ENCODE measurements at places on chromosomes 12 and 14.

GRCh38 chr12:88925454-88925853 lies 345.2 kb upstream of the KITLG start:
- no peak for DNase-seq

DNA sequence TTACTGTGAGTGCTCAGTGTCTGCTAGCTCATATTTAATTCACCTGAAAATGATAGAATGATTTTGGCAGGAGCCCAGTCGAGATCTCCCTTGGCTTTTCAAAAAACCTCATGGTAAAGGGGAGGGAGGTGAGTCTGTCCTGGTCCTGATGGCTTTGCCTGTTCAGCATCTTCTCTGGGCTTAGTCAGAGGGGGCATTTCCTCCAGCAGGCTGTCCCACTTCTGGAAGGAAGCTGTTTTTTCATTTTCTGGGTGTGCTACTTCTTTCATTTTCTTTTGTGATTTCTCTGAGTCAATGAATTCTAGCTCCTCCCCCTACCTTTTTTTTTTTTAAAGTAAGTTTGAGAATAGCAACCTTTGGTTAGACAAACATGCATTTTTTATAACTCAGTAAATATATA lies 58.8 kb downstream of the TMX1 start:
- DNase-seq: no peak

DNA sequence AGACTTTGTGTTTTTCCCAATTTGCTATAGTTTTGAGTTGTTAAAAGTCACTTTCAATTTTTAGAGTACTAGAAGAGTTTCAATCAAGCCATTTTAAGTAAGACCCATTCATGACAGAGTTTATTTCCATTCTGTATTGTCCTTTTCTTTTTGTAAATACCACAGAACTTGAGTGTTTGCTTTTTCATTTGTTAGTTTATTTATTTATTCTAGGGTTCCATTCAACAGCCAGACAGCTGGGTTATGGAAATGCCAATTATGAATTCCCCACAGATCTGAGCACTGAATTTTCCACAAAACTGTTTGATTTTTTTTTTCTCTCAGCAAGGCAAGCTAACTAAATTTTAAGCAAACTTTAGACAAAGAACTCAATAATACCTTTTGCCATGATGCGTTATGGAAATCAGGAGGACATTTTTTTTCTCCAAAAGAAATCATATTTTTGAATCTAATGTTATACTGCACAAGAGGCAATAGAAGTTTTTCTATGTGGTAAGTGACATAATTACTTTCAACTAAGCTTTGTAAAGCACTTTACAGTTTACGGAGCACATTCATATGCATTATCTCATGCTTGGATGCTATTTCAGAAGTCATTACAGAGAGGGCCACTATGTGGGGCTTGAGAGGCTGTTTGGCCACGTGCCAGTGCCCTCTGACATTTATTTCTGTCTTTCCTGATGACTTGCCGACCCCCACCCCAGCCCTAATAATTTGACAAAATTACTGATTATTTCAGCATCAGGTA lies 181.5 kb downstream of the VRK1 start:
- DNase-seq: no peak

GRCh38 chr12:120532701-120533238 lies 1.4 kb upstream of the RNF10 start:
- no peak for DNase-seq

- DNase-seq: no peak
Observed at GRCh38 chr14:24062216-24062980, 9.0 kb upstream of the CPNE6 start.

DNA sequence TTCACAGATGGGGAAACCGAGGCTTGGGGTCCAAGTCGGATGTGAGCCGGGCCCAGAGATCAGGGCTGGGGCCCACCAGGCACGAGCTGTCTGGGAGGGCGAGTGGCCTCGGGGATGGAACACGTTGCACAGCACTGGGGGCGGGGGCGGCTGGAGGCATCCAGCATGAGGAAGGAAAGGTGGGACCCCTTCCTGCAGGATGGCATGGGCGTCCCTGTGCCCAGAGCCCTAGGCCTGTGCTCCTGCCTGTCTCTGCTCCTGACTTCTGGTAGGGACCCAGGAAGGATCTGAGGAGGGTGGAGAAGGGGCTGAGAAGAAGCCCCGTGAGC lies 183.4 kb downstream of the KIF26A start:
- no peak for DNase-seq

- no peak for DNase-seq
Observed at GRCh38 chr12:109517619-109518018, 40.2 kb downstream of the UBE3B start.

- no peak for DNase-seq
Observed at GRCh38 chr12:52358575-52359350, 8.5 kb downstream of the KRT85 start.

DNA sequence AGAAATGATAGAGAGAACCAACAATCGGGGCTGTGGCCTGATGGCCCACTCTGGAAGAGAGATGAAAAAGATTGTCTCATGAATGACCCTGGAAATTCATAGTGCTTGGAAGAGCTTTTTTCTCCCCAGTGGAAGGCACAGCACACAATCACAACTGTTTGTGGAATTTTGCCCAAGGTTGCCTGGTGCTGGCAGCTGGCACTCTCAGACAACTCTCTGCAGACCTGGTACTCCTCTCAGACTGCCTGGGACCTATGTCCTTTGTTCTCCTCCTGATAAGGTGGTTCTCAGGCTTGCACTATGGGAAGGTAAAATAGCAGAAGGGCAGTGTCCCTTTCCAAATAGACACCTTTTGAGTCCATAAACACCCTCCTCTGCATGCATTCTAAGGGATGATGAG lies 144.1 kb upstream of the SEL1L start:
- no peak for DNase-seq

GRCh38 chr12:121279507-121279915 lies 17.0 kb downstream of the CAMKK2 start:
- DNase-seq: no peak

- peak; percentile 20 for DNase-seq
Observed at GRCh38 chr12:124994437-124994975, 1.1 kb downstream of the BRI3BP start.

DNA sequence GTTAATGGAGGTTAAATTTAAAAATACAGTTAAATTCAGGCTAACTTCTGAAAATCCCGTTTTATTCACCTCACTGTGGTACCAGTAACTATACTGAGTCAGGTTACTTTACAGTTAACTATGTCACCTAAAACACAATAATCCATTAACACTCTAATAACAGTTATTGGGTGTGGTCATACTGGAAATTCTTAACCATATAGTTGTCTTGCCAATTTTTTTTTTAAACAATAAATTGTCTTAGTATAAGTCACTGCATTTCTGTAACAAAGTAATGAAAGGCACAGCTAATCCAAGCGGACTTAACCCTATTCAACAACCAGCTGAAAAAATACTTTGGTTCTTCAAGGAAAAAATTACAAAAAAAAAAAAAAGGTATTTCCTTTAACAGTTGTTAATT lies 16.2 kb upstream of the PHLDA1 start:
- DNase-seq: no peak

DNA sequence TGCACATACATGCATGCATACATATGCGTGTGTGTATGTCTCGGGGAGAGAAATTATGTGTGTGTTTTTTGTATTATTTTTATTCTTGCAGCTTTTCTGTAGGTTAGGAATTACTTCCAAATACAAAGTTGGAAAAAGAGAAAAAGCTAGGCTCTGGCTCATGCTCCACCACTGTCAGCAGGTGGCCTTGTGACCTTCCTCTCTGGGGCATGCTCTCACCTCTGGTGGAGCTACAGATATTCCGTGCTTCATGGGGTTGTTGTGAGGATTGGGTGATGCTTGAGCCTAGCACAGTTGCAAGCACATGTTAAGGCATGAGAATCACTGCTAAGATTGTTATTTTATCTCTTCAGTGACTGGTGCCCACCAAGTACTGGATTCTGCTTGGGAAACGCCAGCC lies 6.7 kb upstream of the SERPINA6 start:
- DNase-seq: no peak

- no peak for DNase-seq
Observed at GRCh38 chr12:105799103-105799502, 339.7 kb downstream of the NUAK1 start.

DNA sequence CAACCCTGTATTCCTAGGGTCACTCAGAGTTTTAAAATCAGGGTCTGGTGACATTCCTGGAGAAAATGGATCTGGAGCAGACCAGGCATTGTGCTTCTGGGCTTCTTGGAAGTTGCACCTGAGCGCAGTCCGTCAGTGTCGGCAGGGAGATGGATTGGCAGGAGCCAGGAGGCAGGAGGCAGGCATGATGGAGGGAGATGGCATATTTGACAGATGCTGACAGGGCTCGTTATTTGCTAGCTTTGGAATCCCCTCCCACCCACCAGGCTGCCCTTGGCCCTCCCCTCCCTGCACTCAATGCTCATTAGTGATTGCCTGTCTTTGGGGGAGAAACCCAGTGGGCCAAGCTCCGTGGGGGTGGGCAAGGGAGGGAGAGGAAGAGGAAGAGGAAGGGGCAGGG lies 4.7 kb downstream of the CISTR start:
- DNase-seq: no peak

DNA sequence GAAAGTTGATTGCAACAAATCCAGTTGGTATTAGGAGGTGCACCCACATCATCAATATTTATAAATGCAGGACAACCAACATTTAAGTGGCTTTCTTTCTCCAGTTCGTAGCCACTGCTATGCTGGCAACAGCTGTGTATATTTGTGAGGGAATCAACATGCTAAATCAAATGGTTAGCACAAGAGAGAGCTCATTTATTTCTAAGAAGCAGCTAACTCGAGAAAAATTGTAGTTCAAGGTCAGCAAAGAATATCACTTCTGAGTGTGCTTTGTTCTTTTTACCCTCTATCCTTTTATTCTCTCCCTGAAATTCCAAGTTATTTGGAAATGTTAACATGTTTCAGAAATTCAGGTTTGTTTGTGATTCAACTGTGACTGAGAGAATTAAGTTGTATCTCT lies 137.3 kb downstream of the NAV3 start:
- DNase-seq: no peak

DNA sequence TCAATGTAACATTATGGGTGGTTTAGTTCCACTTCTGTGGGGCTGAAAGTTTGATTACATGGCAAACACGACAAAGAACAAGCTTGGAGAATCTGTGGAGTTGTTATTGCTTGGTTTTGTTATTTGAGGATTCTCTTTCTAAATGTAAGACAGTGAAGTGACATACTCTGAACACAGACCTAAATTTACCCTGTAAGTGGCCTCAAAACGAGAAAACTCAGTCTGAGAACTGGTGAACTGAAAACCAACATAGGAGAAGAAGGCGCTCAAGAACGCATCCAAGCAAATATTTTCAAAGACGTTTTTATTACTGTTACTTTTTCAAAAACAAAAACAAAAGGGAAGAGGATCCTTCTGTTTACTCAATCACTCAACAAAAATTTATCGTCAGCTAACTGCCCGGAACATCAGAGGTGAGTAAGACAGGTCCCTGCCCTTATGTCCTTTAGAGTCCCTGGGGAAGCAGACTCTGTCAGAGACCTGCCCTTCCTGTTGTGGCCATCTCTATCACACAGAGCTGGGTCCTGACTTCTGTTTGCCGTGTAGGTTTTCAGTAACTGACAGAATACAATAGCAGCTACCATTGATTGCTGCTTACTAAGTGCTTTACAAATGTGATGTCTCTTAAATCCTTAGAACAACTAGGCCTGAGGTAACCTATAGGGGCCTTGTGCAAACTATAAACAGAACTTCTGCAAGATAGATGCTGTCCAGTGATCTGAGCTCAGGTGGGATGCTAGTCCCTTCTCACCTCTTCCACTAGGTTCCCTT lies 79.3 kb upstream of the C12orf71 start:
- no peak for DNase-seq

DNA sequence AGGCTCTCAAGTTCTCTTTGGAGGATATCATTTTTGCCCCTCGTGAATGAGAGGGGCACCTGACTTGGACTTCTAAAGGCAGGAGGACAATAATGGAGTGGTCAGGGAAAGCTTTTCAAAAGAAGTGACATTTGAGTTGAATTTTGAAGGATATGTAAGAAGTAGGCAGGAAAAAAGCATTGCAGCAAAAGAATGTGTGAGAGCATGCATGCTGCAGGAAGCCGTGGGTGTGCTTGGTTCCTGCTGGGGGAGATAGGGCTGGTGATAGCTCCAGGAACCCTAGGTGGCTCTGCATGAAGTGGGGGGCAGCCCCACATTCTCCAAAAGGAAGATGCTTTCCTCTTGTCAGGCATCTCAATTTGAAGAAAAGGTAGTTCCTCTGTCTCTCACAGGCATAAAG lies 23.1 kb downstream of the ACVR1B start:
- DNase-seq: no peak

- no peak for DNase-seq
Observed at GRCh38 chr14:77582511-77582910, 33.9 kb downstream of the SPTLC2 start.

DNA sequence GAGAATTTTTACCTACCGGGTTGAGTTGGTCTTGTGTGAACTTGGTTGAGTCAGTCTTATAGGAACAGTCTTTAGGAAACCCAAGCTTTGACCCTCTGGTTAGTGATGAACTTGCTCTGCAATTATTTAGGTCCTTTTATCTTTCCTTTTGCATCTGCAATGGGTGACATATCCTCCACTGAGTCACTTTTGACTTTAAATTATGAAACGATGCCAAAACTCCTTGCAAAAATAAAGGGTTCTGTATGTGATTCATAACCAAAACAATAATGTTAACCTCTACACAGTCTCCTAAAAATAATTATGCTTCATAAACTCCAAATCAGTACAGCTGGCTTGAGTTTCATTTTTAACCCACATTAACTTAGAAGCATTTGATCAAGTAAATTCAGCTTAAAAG lies 979.4 kb downstream of the GALC start:
- DNase-seq: no peak

- no peak for DNase-seq
Observed at GRCh38 chr14:31932675-31933074, 144.4 kb upstream of the ARHGAP5 start.

GRCh38 chr12:106643000-106643399 lies 60.2 kb downstream of the RFX4 start:
- no peak for DNase-seq

DNA sequence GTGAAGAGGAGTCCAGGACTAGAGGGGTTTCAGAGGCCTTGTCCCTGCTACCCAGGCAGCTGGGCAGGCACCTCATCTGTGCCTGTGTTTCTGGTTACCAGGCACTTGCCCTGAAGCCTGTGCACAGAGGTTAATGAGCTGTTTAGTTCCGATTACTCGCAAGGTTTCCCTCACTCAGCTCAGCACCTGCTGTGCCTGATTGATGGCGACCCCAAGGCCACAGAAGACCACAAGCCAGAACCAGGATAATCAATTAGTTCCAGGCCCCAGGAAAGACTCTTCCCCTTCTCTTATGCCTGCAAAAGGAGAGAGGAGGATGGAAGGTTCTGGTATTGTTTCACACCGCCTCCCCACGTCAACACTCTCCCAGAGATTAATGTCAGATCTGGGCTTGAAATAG lies 88.8 kb upstream of the NOS1 start:
- DNase-seq: peak; percentile 66

GRCh38 chr12:24709216-24709615 lies 239.7 kb downstream of the BCAT1 start:
- no peak for DNase-seq

- no peak for DNase-seq
Observed at GRCh38 chr12:67428431-67428830, 159.3 kb downstream of the CAND1 start.

- no peak for DNase-seq
Observed at GRCh38 chr14:94051779-94052178, 25.6 kb downstream of the OTUB2 start.

All from nephron progenitor cell (in vitro differentiated cells).